ENCODE measurements at places on chromosomes 3 and 15.

- no peak for DNase-seq
Measured at GRCh38 chr15:89369341-89369947, 34.8 kb upstream of the POLG start.

DNA sequence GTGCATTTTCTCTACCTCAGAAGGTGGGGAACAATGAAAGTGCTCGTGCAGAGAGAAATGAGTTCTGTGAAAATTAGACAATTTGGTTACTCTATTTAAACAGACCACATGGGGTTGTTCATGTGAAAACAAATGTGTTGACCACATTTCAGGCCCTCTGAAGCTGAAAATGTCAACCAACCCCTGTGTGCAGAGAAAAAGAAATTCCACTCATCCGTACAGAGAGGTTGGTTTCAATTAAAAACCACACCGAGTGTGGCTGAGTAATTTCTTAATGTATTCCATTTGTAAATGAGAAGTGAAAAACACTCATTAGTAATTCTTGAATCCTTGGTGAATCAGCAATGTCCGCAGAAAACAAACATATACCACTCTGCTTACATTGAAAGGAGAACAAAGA, 46.9 kb upstream of the SLC7A14 start:
- DNase-seq = peak; percentile 23

- DNase-seq = peak; percentile 61
Measured at GRCh38 chr3:69294014-69294766, 91.7 kb downstream of the FRMD4B start.

DNA sequence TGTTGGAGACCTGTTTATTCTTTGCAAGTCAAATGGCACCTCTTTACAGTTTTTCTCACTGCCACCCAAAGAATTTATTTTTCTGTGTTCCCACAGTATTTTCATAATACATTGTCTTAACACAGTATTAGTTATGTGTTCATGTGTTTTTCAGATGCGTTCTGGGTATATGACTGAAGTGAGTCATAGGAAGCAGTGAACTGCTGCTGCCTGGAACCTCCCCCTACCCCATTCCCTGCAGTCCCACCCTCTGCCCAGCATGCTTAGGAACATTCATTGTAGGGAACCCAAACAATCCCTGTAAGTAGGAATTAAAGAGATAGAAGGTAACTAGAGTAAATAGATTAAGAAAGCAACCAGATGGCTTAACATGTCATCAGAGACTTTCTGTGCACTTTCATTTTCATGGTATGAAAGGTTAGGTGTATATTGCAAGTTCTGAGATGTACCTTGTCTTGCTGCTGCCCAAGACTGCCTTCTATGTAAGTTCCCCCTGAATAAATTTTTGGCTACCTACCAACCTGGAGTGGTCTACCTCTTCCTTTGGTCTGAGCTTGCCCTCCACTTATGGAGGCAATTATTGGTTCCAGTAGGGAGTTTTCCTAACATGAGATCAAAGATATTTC, 21.9 kb upstream of the SQOR start:
- DNase-seq = peak; percentile 58

DNA sequence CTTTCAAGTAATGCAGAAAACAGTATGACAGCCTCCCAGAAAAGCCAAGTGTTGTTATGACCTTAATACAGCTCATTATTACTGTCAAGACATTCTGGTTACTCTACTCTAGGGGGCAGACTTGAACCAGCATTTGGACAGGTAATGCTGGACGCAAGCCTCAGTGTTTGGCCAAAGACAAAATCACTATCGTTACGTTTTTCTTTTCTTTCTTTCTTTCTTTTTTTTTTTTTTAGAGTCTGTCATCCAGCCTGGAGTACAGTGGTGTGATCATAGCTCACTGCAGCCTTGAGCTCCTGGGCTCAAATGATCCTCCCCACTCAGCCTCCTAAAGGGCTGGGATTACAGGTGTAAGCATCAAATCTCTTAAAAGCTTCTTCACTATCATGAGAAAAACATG, 29.4 kb upstream of the TMEM45A start:
- DNase-seq = peak; percentile 73

DNA sequence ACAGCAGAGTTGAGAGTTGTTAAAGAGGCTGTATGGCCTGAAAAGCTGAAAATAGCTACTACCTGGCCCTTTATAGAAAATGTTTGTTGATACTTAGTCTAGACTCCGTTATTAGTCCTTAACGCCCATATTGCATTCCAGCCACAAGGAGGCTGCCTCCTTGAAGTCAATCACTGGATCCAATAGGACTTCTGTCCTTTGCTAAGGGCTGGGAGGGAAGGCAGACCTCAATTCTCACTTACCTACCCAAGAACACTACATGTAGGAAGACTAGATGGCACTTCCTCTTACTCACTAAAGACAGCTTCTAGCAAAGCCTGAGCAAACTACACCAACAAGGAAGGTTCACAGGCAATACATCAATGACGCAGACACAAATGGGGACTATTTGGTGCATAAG, 139.5 kb upstream of the HACD2 start:
- DNase-seq = no peak

DNA sequence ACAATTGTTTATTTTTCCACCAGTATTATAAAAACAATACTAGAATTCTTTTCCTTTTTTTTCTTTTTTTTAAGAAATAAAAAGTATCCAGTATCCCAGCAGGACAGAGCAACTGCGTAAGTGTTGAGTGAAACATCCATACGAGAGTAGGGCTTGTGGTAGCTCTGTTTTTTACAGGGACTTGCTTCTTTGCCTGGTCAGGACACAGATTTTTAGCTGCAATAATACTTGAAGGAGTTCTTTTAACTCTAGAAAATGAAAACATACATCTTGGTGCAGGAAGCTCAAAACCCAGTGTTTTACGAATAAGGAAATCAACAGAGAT, 297.7 kb upstream of the NR2E3 start:
- DNase-seq = no peak

- no peak for DNase-seq
Measured at GRCh38 chr3:23845326-23846216, 39.8 kb downstream of the UBE2E1 start.

- peak; percentile 65 for DNase-seq
Measured at GRCh38 chr15:72599855-72600464, 54.5 kb upstream of the GOLGA6B start.

DNA sequence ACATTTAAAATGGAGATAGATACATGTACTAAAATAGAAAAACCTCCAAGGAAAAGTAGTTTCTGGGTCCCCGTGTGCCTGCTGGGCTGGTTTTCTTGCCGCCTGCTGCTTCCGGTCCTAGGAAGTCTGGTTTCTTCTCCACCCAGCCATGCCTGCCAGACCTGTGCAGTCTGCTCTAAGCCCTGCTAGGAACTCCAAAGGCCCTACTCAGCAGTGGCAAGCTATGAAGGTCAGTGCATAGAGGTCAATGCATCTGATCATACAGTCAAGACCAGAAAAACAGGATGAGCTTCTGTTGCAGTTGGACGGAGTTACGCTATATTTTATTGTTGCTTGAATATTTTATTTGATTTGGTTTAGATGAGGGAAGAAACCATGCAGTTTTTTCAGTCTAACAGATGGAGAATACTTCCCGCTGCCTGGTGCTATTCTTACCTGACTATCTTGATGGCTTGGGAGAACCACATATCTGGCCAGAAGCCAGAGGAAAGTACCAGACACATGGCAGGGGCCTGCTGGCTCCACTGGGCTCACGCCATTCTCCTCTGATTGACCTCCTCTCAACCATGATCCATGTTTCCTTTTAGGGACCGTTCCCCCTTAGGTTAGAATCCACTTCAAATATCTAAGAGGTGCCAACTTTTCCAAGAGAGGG, 226.8 kb upstream of the ST8SIA2 start:
- no peak for DNase-seq

DNA sequence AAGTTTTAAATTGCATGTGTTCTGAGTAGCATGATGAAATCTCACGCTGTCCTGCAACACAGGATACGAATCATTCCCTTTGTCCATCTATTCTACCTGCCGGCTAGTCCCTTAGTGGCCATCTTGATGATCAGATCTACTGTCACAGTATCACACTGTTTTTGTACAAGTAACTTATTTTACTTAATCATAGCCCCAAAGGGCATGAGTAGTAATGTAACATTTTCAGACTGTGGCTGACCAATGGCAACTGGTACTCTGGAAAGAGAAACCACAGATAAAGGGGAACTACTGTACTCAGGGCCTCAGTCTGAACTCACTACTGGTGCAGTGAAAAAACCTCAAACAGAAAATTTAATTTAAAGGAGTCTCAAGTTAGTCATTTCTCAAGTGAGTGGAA, 127.3 kb upstream of the MRPL3 start:
- peak; percentile 7 for DNase-seq

DNA sequence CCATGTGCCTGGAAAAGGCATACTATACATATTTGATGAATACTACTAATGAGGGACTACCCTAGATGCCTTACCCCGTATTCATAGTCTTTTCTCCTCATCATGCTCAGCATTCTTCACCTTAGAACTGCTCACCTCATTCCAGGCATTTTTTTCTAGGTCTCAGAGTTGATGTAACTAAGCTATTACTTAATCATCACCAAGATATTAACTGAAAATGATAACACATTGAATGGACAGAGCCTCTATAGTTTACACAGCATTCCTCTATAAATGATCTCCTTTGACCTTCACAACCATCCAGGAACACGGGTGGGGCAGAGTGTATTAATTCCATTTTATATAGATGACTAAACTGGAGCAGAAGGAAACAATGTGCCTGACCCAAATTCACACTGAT, 174.1 kb upstream of the DPH6 start:
- DNase-seq = no peak

- no peak for DNase-seq
Measured at GRCh38 chr3:72538070-72538745, 310.0 kb downstream of the SHQ1 start.

DNA sequence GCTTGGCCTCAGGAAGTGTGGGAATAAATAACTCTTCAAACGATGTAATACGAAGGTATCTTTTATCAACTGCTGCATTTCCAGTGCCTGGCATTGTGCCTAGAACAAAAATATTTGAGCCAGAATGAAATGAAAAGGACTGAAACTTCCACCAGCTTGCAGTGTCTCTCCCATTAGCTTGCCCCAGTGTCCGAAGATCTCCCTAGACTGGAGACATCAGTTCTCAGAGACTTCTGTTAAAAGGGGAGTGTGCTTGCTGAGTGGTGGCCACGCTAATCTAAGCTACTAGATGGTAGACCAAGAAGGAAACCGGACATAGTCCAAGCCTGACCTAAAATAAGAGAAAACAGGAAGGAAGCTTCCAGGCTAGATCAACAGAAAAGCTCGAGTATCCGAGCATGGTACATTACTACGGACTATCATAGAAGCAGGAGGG, 28.6 kb downstream of the KCNAB1 start:
- DNase-seq = peak; percentile 6

DNA sequence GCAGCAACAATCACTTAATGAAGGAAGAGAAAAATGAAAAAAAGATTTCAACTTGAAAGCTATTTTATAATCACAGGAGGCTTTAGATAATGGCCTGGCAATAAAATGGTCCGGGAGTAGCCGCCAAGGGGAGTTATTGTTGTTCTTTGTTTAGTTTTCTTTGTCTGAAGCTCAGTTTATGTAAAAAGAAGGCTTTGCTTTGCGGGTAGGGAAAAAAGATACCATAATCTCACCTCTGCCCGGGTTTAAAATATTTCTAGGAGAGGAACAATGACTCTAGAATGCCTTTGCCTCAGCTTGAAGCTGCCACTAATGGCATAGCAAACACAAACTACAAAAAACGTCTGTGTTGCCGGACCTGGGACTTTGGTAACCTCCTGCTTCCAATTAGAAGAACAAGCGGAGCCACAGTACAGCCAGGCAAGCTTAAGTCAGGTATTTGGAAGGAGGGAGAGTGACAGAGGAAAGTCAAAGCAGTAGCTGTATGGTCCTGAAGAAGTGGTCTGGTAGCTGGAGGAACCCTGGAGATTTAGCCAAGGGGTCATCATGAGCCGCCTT, 764.5 kb downstream of the TUSC7 start:
- no peak for DNase-seq

GRCh38 chr3:13615019-13615528, 66.1 kb downstream of the FBLN2 start:
- no peak for DNase-seq

- DNase-seq = no peak
Measured at GRCh38 chr15:78761891-78762385, 49.3 kb downstream of the ADAMTS7 start.

GRCh38 chr15:35309886-35310285, 224.8 kb upstream of the NANOGP8 start:
- peak; percentile 25 for DNase-seq

DNA sequence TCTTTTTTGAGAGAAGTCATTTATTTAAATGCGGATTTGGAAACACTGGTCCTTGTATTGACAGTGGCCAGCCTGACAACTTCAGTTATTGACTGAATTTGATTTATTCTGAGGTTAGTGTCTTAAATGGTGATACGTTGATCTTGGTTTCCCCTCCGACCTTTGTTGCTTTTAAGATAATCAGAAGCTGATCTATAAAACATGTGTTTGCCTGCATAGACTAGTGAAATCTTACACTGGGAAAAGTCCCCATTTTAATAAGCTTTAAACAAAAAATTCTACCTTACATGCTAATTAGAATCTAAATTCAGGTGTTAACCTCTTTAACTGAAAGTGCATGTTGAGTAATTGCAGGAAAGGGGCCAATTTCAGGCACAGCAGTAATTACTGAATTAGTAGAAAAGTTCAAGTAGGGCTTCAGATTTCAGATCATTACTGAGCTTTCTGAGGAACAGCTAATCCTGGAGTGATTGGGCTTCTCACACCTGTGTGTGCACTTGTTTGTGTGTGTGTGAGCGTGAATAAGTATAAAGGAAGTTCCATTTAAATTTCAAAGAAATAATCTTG, 221.4 kb downstream of the SOX2 start:
- no peak for DNase-seq

GRCh38 chr15:62603742-62604141, 438.7 kb upstream of the C2CD4B start:
- no peak for DNase-seq

- no peak for DNase-seq
Measured at GRCh38 chr3:117922039-117922438, 1112.6 kb downstream of the IGSF11 start.

DNA sequence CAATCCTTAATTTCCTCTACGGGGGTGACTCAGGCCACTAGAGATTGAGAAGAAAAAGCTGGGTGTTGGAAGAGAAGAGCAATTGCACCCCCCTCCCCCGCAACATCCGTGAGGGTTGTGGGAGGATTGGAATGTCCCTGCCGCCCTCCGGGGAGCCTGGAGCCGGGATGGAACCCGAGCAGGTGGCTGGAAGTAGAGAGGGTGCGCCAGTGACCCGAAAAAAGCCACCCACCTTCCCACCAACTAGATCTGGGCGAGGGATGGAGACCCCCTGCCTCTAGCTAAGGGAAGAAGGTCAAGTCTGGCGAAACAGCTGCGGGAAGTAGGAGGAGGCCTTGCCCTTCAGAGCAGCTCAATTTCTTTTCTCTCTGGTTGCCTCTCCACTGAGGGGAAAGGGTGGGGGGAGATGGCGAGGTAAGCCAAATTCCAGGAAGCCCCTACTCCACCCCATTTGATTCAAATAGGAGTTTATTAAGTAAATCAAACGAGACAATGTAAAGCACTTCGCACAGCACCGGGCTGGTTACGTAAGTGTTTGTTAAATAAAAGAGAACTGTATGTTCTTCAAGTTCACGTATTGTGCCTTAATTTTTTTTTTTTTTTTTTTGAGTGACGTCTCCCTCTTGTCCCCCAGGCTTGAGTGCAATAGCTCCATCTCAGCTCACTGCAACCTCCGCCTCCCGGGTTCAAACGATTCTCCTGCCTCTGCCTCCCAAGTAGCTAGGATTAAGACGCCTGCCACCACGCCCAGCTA, 1.1 kb upstream of the WWTR1 start:
- DNase-seq = no peak

Data from astrocyte of the spinal cord (primary cell).